Stimulated activated CD4-positive, alpha-beta T cell treated with anti-CD3 and anti-CD28 coated beads, TNF-alpha, amount 100 ng/mL, for 1 hour (primary cell): ENCODE measurements at places on chromosomes 7 and 10.
A peak's percentile ranks its signal among the peaks of the same experiment; 100 is the strongest.

DNA sequence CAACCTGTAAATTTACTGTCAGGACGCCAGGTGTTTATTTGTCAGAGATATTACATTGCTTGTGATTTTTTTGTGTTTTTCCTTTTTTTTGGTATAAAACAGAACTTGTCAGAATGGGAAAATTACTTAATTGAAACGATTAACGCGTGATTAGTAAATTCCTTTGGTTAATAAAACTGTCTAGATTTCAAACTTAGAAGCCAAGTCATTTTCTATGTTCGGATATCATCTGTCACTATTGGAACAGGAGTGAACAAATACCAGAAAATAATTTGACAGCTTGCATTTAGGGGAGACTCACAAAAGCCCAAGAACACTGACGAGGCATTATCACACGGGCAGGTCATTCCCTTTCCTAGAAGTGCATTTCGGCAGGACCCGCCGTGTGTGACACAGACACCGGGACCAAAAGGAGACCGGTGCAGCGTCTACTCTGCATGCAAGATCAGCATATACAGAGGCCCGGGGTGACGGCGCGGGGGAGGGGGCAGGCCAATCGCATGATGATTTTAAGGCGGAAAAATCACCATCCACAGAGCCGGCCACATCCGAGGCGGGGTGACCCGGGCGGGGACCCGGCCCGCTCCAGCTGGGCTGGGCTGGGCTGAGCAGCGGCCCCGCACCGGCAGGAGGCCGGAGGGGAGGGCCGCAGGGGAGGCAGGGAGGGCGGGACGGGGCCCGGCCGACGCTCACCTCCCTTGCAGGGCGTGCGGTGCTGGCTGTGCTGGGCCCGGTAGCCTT, 841 bp downstream of the GLUD1 start:
- DNase-seq = peak; percentile 60

DNA sequence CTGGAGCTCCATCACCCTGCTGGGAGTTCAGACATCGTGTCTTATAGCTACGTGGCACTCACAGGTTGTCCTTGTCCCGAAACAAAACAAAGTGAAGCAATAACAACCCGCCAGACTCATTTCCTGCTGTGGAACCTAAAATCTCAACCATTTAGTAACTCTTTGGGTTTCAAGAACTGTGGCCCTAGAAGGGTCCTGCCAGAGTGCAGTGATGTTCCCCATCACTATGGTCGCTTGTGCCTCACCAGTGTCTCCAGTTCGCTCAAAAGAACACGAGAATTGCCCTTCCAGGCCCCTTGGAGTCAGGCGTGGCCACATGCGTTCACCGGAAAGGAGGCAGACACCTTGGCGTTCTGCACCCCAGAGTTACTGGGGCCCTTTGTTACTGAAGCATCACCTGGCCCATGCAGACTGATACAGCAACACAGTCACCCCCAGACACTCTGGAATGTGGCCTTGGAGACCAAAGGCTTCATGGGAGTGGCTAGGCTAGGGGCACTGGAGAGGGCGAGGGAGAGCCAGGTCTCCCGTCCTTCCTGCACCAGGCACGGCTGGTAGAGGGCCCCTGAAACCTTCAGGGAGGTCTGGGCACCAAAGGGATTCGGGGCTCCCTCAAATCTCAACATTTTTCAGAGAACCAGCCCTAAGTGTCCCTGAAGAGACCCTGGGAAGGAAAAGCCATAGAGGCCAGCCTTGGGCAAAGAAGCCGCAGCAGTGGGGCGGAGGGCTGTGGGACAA, 908 bp downstream of the CRYGN start:
- DNase-seq = no peak

- DNase-seq = no peak
Observed at GRCh38 chr7:121908042-121908441, 35.1 kb downstream of the PTPRZ1 start.

- DNase-seq = no peak
Observed at GRCh38 chr7:44366986-44367385, 41.6 kb upstream of the CAMK2B start.

GRCh38 chr7:84336303-84336702, 141.7 kb upstream of the SEMA3A start:
- DNase-seq = no peak

GRCh38 chr7:29370531-29371314, 176.1 kb downstream of the CHN2 start:
- DNase-seq = no peak

- no peak for DNase-seq
Observed at GRCh38 chr10:21732067-21732772, 198.2 kb downstream of the MLLT10 start.

DNA sequence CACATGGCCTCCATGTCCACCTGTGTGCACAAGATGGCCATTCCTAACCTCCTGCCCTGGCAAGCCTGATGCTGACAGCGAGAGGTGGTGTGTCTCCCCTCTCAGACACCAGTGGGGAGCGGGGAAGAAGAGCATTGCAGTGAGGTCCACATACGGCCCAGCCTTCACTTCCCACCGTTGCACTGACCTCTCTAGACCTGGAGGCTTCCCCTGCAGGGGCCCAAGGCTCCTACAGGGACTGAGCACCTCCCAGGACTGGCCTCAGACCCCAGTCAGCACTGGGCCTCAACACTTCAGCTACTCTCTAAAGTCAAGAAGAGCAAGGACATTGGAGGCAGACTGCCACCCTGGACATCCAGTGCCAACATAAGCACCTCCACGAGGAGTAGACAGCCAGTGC, 15.9 kb downstream of the STK32C start:
- DNase-seq = no peak

DNA sequence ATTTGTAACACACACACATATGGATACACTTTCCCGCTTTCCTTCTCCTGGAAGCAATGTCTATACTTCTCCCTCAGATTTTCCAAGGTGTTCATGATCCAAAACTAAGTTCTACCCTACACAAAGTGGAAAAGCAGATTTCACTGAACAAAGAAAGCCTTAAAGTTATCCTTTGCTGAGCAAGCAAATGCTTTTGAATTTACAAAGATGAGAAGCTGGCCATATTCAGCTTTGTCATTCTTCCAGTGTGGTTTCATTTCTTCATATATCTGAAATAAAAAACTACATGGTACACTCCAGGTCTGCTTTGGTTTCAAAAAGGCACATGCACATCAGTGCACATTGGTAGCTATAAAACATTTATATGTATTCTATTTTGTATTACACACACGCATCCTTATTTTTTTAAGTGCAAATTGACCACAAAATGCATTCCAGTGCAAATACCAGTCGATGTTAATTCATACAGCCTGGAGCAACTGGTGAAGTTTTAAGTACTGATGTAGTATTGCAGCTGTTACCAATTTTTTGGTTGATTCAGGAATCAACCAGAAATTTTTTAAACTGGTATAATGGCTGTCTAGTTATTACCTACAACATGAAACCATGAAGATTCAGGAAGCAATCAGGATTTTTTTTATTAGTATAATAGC, 65.5 kb upstream of the SRPK2 start:
- no peak for DNase-seq

GRCh38 chr10:72276013-72276387, 2.3 kb downstream of the DDIT4 start:
- no peak for DNase-seq

GRCh38 chr10:25815999-25816768, 117.8 kb upstream of the MYO3A start:
- DNase-seq = no peak
